CD8-positive, alpha-beta T cell (primary cell): ENCODE measurements at places on chromosomes 11 and 22.

- no peak for DNase-seq
Measured at GRCh38 chr11:16862726-16863125, 124.3 kb downstream of the C11orf58 start.

- peak; percentile 51 for DNase-seq
Measured at GRCh38 chr11:67118181-67118766, 789 bp upstream of the KDM2A start.

GRCh38 chr22:22424210-22424800, 84.2 kb downstream of the ZNF280B start:
- no peak for DNase-seq

DNA sequence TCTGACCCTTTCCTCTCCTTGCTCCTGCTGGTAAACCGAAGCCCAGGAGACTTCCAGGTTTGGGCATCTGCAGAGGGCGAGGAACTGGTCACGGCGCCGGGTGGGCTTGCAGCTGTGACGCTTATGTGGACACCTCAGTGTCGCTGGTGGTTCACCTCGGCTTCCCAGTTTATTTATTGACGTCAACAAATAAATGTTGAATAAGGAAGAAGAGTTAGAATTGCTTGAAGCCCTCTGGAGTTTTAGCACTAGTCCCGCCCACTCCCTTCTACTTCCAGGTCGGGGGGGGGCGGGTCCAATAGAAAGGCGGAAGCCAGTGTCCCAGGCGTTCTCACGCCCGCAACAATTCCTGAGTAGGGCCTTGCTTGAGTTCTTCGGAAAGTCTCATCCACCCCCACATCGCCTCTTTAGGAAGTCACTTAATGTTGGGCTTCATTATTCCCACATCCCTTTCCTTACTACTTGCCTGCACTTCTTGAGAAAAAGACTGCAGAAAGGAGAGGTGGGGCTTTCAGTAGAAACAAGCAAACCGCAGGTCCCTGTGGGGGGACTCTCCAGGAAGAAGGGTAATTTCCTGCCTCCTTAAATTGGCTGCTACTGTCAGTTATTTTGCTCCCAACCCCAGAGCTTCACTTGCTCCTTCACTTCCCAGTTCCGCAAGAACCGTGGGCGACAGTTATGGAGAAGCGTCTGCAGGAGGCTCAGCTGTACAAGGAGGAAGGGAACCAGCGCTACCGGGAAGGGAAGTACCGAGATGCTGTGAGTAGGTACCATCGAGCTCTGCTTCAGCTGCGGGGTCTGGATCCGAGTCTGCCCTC, at the start of gene TTC9C:
Gene TTC9C (plus strand): TSS at position 316 of the 818 bp plus-strand sequence. CDS start 363 bp downstream, at position 679.
- DNase-seq: peak; percentile 88

- peak; percentile 25 for DNase-seq
Measured at GRCh38 chr11:44096360-44097185, 1.1 kb downstream of the EXT2 start.

- no peak for DNase-seq
Measured at GRCh38 chr11:134040386-134041302, 28.2 kb upstream of the JAM3 start.

GRCh38 chr11:102230186-102230585, 87.1 kb upstream of the BIRC3 start:
- no peak for DNase-seq

- no peak for DNase-seq
Measured at GRCh38 chr11:119758291-119758690, 29.3 kb upstream of the NECTIN1 start.

GRCh38 chr11:117979481-117980211, 6.5 kb upstream of the IL10RA start:
- DNase-seq: no peak

- no peak for DNase-seq
Measured at GRCh38 chr22:31956360-31956759, 12.0 kb downstream of the YWHAH start.

DNA sequence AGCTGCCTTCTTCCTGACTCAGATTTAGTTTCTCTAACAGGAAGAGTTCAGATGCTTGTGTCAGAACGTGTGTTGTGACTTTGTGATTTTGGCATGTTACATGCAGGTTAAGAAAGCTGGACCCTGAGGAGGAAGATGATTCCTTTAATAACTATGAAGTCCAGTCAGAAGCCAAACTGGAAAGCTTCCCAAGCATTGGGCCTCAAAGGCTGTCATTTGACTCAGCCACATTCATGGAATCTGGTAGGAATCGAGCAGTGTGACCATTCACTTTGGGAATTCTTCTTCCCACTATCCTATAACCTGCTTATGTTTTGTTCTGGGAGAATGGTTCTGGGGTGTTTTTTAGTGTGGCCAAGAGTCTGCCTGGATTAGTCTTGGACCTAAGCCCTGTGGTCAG, 48.0 kb downstream of the CABIN1 start:
- DNase-seq: no peak

- DNase-seq: no peak
Measured at GRCh38 chr11:102762361-102762767, 18.1 kb downstream of the MMP10 start.

DNA sequence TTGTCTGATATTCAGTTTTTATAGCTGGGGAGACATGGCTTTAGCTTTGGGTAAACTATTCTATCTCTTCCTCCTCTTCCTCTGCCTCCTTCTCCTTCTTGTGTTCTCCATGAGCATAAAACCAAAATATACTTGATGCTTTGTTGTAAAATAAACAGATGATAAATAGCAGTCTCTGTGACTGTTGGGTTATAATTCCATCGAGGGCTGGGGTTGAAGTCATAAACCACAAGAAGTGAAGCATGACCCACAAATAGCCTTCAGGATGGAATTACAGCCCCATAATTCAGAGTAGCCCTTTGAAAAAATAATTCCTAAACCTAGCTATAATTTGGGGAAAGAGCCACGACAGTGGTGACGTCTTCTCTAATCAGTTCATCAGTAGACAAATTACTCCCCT, 177.7 kb downstream of the SNX19 start:
- DNase-seq: no peak

DNA sequence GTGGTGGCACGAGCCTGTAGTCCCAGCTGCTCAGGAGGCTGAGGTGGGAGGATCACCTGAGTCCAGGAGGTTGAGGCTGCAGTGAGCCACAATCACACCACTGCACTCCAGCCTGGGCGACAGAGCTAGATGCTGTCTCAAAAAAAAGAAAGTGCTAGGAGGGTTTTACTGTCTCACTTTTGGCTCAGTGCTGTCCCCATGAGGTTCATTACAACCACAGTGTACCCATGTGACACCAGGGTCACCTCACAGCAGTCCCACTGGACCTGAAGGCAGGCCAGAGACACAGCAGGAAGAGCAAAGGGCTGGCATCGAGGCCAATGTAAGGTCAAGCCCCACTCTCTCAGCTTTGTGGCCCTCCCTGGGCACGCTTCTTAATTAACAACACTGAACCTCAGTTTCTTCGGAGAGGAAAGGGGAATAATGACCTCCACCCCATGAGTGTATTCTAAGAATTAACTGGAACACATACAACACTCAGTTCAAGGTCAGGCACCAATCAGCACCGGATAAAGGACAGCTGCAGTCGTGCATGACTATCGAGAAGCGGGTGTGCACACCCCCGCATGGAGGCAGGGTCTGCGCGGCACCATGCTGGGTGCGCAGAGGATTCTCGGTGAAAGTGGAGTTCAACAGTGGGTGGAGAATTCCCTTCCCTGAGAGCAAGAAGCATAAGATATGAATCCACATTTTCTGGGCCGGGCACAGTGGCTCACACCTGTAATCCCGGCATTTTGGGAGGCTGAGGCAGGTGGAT, 30.9 kb upstream of the BAIAP2L2 start:
- DNase-seq: no peak

- no peak for DNase-seq
Measured at GRCh38 chr22:36931446-36931845, 18.0 kb downstream of the CSF2RB start.

DNA sequence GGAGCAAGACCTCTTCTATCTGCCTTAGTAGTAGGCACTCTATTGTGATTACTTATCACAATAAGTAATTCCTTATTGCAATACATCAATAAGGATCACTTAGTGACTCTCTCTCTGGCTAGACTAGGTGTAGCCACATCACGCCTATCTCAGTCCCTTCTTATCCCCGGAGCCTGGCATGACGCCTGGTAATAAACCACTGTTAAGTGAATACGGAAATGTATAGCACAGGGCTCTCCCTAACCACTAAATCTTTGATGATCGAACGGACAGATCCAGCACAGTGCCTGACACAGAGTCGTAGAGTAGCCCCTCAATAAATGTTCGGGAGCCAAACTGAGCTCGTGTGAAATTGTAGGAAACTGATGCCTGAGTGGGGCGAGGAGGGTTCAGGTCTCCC, 143.3 kb downstream of the FBXO7 start:
- no peak for DNase-seq

DNA sequence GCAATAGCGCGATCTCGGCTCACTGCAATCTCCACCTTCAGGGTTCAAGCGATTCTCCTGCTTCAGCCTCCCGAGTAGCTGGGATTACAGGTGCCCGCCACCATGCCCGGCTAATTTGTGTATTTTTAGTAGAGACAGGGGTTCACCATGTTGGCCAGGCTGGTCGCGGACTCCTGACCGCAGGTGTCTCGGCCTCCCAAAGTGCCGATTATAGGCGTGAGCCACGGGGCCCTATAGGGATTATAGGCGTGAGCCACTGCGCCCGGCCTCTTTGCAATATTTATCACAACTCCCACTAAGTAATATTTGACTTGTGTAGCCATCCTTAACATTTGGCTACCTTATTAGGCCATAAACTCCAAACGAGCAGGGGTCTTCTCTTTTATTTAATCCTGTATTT, 879 bp upstream of the CUL5 start:
- no peak for DNase-seq

DNA sequence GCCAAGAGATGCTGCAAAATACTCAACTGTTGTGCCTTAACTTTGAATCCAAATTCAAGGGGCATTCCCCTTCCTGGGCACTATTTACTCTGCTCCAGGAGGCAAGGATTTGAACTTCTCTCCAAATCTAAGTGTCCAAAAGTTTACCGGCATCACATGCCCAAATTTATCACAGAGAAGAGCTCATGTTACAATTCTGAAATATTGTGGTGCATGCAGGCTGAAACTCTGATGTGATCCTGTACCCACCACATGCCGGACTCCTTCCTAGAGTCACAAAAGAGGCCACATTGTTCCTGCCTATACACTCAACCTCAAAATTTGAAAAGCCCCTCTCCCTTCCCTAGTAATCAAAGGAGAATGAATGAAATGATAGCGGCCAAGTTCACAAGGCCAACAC, 1.3 kb downstream of the TRAF6 start:
- DNase-seq: no peak

DNA sequence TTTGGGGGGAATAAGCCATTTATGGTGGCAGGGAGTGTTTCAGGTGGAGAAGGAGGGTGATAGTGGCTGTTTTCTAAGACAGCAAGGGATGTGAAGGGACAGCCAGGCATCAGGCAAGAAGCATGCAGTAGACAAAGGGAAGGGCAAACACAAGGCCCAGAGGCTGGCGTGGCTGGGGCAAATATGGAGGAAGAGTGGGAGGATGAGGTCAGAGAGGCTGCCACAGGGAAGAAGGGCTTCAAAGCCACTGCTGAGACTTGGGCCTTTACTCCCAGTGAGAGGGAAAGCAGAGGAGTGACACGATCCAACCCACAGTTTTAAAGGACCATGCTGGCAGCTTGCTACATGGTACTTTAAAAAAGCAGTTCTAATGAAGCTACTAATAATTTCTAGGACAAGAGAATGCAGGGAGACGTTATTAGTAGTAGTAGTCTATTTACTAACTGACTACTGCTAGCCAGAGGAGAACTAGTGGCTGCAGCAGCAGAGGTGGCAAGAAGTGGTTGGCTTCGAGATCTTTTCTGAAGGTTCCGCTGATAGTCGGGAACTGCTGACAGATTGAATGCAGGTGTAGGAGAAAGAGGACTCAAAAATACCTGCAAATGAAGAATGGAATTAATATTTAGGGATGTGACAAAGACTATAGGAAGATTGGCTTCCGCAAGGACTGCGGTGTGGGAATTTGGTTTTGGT, 13.7 kb downstream of the KMT5B start:
- no peak for DNase-seq

DNA sequence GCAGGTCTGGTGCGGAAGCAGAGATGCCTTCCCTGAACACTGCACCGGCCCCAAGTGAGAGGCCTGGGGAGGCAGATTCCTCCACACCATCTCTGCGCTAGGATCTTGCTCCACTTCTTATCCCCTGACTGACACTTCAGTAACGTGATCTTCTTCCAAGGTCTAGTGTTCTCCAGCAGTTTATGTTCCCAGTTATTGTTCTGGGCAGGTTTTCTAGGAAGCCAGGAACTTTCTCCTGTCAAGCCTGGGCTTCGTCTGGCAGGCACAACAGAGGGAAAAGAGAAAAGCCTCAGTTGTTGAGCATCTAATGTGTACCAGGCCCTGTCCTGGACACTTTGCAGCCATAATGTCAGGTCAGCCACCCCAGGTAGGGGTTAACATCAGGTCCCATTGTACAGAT, 10.5 kb downstream of the CD82 start:
- no peak for DNase-seq

- DNase-seq: no peak
Measured at GRCh38 chr11:122234257-122234656, 118.2 kb upstream of the BLID start.

DNA sequence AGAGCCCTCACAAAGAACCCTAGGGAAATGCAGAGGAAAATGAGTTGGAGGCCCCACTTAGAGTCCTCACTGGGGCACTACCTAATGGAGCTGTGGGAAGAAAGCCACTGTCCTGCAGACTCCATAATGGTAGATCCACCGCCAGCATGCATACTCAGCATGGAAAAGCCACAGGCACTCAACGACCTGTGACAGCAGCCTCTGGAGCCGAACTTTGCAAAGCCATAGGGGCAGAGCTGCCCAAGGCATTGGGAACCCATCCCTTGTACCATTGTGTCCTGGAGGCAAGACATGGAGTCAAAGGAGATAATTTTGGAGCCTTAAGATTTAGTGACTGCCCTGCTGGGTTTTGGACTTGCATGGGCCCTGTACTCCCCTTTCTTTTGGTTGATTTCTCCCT, 18.8 kb downstream of the BBOX1 start:
- DNase-seq: no peak

DNA sequence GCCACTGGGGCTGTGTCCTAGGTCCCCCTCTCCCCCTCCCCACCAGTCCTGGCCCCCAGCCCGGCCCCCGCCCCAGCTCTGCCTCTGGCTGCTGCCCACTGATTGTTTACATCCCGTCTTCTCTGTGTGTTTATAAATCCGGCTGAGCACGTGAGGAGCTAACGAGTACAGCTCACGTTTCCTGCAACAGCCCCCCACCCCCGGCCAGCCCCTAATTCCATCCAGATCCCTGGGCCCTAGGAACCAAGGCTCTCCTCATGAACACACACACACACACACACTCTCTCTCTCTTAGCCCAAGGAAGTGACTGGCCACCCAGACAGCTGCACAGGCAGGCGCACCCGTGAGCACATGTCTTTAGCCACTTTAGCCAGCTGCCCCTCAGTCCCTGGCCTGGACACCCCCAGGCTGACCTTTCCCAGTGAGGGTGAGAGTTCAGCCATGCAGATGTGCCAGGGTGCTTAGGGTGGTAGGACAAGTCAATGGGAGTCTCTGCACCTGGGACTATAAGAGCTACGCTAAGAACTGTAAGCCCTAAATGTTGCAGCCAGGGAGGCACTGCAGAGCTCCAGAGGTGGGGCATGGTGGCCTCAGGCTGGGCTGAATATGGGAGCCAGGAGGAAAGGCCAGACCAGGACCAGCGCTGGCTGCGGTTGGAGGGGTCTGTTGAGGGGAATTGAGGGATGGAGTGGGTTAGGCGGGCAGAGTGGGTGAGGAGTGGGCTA, 2.9 kb downstream of the CLCF1 start:
- no peak for DNase-seq
